ENCODE measurements at places on chromosomes 5 and 9.

- no peak for DNase-seq
Measured at GRCh38 chr9:128211186-128211980, 8.2 kb downstream of the DNM1 start.

GRCh38 chr9:32434892-32435291 lies 50.4 kb downstream of the ACO1 start:
- no peak for DNase-seq

- no peak for DNase-seq
Measured at GRCh38 chr5:154745349-154745748, 9.8 kb upstream of the LARP1 start.

DNA sequence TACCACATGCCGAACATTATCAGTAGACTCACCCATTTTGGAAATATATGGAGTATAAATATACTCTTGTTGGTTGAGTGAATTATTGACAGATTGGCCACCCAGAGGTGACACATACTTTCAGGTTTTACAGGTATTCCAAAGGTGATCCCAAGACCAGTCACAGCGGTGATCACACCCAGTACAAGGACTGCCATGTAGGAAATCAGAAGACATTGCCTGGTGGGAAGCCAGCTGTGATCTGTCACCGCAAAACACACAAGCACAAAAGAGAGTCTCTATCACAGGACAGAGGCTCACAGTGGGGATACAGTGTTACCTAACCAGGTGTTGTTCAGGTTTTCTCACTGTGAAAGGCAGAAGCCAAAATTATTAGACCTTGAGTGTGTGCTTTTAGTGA lies 15.8 kb downstream of the BTF3 start:
- DNase-seq = no peak

- DNase-seq = no peak
Measured at GRCh38 chr5:110038297-110038997, 348.7 kb downstream of the MAN2A1 start.

- no peak for DNase-seq
Measured at GRCh38 chr9:127904561-127905003, 5.2 kb upstream of the ST6GALNAC6 start.

DNA sequence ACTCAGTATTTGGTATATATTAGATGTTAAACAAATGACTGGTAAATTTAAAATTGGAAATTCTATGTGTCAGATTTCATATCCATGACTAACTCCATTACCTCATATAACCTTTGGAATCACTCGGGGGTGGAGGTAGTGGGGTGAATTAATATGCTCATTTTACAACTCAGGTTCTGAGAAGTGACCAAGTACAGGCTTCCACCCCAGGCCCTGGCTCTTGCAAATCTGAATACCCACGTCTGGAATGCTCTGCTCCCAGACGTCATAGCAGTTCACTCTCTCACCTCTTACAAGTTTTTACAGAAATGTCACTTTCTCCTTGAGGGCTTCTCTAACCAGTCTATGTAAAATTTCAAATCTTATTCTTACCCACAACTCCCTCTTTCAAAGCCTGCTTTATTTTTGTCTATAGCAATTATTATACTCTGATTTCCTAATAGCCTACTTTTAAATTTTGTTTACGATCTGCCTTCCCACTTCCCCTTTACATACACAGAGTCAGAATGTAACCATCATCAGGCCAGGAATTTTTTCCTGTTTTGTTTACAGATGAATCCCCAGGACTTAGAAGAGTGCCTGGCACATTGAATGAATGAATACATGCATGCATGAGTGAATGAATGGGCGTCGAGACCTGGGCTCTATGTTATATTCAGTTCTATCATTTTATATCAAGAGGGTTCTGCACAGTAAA lies 134.1 kb upstream of the IFNE start:
- no peak for DNase-seq

- no peak for DNase-seq
Measured at GRCh38 chr9:104386425-104387069, 117.5 kb upstream of the OR13F1 start.

- no peak for DNase-seq
Measured at GRCh38 chr9:27362447-27363210, 65.7 kb upstream of the EQTN start.

DNA sequence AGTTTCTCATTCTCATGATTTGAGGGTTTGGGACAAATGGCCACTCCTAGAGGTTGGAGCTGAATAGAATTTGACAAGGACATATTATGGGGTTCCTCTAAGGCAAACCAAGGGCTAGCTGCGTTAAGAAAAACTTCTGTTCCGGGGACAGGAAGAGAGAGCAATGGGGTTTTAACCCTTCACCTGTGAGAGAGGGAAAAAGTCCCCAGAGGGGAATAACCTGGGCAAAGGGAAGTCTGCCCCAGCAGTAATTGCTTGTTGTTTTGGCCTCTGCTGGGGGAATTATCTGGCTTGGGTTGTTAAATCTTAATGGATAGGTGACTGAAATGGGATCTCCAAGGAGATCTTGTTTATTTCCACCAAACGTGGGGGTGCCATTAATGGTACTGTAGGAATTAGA lies 110.1 kb upstream of the MOCS2 start:
- DNase-seq = no peak

DNA sequence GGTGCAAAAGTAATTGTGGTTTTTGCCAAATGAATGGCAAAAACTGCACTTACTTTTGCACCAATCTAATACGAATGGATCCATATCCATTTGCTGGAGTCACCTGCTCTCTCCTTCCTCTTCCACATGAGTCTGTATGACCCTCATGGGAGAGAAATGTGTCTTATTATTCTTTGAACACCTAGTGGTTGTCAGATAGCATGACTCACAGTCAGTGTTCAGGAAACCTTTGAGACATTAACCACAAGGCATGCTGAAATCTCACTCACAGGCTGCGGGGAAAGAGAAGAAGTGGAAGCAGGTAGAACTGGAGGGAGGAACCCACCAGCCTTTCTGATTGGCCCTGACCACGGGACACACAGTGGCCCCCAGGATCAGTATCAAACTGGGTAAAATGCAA lies 222.8 kb upstream of the KLF4 start:
- DNase-seq = no peak

GRCh38 chr9:94665613-94666012 lies 26.3 kb upstream of the FBP1 start:
- DNase-seq = no peak

GRCh38 chr9:94853887-94854286 lies 127.4 kb downstream of the AOPEP start:
- no peak for DNase-seq
